ENCODE measurements at places on chromosomes 6 and 20.
A peak's percentile ranks its signal among the peaks of the same experiment; 100 is the strongest.

DNA sequence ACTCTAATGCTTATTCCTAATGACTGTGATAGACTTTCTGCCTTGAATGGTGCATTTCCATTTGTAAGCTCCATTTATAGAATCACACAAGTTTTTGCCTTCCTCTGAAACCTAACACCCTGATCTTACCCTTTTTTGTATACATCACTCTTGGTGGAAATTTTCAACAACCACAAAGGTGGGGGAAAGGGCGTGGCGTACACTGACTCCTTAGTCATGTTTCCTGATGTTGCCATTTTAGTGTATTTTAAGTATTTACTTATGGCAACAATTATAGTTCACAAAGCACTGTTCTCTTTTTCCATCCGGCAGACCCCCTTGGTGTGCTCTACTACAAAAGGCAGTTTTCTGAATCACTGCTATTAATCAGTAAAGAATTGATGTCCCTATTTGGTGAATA, 92.0 kb downstream of the ATXN1 start:
- peak; percentile 52 for DNase-seq

DNA sequence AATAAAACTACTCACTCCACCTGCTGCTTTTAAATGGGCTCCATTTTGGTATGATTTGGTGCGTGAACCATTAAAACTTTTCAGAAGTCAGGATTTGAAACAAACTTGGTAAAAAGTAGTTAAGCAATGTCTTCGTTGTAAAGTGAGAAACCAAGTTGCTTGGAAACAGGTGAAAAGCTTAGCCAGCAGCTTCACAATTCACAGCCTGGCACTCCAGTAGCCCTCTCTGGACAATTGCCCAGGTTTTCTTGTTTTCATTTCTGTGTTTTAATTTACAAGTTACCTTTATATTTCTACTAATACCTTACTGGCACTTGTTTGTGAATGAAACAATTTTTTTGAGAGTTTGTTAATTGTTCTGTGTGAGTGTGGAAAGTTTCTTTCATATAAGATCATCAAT, 12.8 kb downstream of the NT5E start:
- no peak for DNase-seq

DNA sequence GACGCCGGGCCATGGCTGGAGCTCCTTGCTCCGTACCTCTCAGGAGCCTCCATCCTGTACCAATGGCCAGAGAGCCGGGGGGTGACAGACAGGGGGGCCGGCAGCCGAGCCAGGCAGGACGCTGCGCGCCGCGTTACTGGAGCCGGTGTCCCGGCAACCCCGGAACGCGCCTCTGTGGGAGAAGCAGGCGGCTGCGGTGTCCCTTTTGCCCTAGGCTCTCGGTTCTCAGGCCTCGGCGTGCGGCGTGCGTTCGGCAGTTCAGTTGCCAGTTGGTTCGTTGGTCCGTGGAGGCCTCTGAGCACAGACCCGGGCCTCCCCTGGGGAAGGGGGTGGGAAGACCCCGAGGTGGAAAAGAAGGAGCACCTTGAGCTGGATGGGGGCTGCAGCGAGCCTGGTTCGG, at the start of gene SPATS1:
TSS of gene SPATS1 (plus strand) at position 162 of the 400 bp plus-strand sequence. CDS start 446 bp downstream, outside the sequence.
- DNase-seq, result no peak

- DNase-seq, result no peak
Measured at GRCh38 chr20:62367633-62368391, 700 bp upstream of the LAMA5 start.

DNA sequence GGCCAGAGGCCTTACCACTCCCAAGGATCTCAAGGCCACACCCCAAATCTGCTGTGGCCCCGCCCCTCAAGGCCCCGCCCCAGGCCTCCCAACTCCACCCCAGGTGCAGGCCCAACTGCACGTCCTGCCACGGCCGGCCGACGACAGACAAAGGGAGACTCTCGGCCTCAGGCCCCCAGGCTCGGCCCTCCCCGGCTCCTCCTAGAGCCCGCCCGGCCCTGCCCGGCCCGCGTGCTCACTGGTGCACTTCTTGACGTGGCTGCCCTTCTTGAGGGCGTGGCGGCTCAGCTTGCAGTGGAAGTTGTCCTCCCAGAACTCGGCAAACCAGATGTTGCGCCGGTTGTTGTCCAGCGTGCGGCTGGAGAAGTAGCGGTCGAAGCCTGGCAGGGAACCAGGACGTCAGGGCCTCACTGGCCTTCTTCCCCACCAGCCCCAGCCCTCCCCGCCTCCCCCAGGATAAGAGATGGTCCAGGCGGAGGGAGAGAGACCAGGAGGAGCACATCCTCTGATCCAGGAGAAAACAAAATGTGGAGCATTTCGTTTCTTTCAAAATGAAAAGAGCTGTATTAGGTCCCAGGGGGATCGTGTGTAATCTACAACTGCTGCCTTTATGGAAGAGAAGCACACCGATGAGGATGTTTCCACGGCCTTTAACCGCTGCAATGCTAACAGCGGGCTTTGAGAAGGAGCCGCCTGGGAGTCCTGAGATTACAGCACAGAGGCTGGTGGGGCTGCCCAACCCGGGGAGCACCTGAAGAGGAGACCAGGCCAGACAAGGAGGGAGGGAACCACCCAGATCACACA, 89.4 kb downstream of the GRM4 start:
- no peak for DNase-seq

GRCh38 chr6:169450097-169450496, 196.5 kb upstream of the THBS2 start:
- no peak for DNase-seq

DNA sequence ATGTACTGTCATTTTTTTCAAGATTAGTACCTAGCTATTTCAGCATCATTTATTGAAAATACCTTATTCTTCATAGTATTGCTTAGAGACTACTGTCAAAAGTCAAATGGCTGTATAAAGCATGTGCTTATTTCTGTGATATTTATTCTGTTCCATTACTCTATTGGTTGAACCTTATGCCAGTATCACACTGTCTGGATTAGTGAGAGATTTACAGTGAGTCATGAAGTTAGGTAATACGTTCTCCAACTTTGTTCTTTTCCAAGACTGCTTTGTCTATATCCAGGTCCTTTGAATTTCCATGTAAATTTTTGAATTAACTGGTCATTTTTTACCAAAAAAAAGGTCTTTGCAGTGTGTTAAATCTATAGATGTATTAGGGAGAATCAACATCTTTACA, 18.6 kb upstream of the RNF217 start:
- no peak for DNase-seq

DNA sequence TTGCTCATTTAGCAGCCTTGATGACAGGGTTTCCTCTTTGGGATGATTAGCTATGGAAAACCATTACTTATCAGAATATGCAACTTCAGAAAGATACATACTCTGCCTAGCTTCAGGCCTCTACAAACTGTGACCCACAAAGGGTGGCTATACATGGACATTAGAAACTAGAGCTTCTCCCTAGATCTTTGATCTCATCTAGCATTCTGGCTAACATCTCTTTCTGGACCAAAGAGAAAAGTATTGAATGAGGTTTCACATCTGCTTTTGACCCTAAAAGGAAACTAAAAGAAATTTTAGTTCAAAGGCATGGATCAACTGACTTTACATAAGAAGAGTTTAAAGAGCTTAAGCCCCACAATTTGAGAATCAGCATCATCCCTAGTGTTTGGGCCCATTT, 12.4 kb upstream of the HMGN3 start:
- no peak for DNase-seq

- no peak for DNase-seq
Measured at GRCh38 chr6:154218301-154218700, 138.3 kb downstream of the IPCEF1 start.

- no peak for DNase-seq
Measured at GRCh38 chr6:167056370-167056769, 57.2 kb downstream of the CEP43 start.

GRCh38 chr6:130754786-130755367, 72.3 kb upstream of the SMLR1 start:
- no peak for DNase-seq

- no peak for DNase-seq
Measured at GRCh38 chr20:50893620-50894019, 37.6 kb downstream of the ADNP start.

- DNase-seq, result no peak
Measured at GRCh38 chr6:114327074-114327473, 15.7 kb downstream of the HS3ST5 start.

DNA sequence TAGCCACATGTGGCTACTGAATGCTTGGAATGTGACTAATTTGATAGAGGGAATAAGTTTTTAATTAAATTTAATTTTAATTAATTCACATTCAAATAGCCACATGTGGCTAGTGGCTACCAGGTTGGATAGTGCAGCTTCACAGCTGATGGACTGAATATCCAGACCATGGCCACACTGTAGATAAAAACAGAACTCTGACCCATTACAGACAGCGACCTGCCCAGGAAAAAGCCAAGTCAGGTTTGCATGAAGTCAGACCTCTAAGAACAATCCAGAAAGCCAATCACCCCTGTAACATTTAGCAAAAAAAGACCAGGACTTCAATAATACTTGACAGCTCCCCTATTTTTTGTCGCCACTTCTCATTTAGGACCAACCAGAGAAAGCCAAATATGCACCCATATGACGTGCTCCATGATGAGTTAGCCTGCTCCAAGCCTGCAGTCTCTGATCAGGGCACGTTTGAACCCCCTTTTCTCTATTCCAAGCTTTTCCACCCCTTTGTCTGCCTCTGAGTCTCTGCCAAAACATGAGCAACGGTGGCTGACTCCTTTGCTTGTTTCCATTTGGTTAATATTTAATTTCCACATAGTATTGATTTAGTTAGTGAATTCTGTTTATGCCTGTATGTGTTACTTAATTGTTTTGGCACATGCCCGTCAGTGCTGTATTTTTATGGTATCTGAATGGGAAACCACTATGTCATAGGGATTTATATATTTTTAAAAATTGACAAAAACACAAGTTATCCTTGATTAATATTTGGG, 636.3 kb downstream of the UTRN start:
- DNase-seq, result no peak

- DNase-seq, result no peak
Measured at GRCh38 chr6:66230591-66230990, 523.6 kb upstream of the EYS start.

GRCh38 chr20:45069261-45069660, 31.7 kb downstream of the KCNS1 start:
- DNase-seq, result no peak

DNA sequence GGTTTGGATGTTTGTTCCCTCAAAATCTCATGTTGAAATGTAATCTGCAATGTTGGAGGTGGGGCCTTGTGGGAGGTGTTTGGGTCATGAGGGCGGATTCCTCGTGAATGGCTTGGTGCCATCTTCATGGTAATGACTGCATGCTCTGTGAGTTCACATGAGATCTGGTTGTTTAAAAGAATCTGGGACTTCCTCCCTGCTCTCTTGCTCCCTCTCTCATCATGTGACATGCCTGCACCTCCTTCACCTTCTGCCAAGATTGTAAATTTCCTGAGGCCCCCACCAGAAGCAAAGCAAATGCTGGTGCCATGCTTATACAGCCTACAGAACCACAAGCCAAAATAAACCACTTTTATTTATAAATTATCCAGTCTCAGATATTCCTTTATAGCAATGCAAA, 250.3 kb upstream of the PLN start:
- no peak for DNase-seq

- DNase-seq, result no peak
Measured at GRCh38 chr20:967796-968742, 34.0 kb downstream of the RSPO4 start.

GRCh38 chr20:56423886-56424285, 11.8 kb downstream of the CASS4 start:
- DNase-seq, result no peak

DNA sequence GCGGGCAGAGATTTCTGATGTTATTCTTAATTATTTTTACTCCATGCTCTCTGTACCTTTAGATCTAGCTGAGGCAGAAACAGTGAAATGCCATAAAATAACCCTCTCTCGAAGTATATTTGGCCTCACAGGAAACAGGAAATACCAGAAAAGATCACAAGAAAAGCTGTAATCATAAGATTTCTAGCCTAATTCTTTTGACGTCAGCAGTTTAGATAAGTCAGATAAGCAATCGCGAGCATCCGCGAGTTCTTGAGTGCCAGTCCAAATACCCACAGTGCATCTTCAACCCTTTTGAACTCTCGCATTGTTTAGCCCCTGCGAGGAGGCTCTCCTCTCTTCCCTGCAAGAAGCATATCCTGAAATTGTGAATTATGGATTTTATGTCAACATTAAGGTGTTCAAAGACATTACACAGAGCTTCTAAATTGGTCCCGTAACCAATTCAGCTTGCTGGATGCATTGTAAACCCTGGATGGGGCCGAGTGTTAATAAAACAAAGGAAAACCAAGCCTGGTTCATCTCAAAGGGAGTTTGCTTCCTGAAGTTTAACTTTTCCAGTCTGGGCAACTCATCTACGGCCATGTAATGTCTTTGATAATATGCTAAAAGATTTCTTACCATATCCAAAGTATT, 198.9 kb downstream of the MTFR2 start:
- no peak for DNase-seq

- DNase-seq, result no peak
Measured at GRCh38 chr20:62625921-62626547, 16.3 kb upstream of the SLCO4A1 start.

- DNase-seq, result no peak
Measured at GRCh38 chr6:49555951-49556350, 5.5 kb downstream of the C6orf141 start.

DNA sequence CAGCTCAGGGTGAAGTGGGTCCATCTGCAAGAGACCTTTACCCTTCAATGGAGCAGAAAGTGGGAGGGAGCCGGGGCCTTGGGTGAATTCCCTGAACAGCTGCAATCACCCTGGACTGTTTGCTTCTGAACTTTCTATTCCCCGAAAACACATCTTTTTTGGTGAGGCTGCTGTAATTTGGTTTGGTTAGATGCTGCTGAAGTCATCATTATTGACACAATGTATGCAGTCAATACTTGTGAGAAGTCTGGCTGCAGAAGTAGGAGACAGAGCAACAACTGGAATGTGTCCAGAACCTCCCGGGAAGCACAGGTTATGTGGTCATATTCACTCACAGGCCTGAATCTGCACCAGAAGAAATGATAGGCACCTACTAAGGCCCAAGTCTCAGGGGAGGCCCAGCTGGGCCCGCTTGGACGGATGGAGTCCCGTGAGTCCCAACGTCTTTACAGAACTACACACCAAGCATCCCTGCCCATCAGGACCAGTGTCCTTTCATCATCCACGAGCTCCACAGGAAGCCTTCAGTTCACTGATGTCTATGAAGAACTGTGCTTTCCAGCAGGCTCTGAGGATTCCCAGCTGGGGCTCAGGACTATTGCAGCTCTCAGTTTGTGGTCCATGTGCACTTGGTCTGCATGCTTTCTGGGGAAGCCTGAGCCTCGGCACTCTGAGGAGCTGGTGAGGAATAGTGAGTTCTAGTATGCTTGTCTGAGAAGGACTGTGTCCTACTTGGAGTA, 177.6 kb downstream of the THBS2 start:
- no peak for DNase-seq

DNA sequence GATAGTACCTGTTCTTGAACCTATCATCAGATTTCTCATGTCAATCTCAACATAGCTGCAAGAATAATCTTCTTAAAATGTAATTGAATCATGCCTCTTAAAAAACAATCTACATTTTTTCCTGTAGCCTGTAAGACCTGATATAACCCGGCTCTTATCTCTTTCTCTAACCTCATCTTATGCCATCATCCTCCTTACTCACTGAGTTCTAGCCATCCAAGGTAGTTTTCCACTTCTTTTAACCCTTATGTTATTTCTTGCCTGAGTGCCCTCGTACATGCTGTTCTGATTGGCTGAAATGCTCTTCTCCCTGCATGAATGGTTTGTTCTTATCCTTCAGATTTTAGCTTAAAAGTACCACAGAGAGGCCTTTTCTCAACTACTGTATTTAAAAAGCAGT, 16.4 kb downstream of the SLC17A5 start:
- no peak for DNase-seq
